ENCODE measurements at places on chromosomes 5 and 9.

DNA sequence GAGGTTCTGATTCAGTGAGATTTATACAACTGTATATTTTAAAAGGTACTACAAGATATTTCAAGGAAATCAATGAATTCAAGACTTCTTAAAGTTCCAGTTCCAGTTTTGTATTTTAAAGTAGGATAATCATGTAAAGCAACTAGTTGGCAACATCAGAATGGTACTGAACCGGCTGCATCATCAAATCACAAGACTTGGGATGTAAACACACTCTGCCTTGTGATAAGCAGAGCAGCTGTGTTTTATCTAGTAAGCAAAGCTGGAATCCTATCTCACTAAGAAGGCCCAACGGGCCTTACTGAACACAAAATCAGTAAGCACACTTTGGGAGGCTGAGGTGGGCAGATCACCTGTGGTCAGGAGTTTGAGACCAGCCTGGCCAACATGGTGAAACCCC is 327.2 kb upstream of the NREP start:
- no peaks in the 10 kb centered on the region for H3K4me1 ChIP-seq
- no peak overlapping the region for H3K27ac ChIP-seq
- DNase-seq, result no peak

DNA sequence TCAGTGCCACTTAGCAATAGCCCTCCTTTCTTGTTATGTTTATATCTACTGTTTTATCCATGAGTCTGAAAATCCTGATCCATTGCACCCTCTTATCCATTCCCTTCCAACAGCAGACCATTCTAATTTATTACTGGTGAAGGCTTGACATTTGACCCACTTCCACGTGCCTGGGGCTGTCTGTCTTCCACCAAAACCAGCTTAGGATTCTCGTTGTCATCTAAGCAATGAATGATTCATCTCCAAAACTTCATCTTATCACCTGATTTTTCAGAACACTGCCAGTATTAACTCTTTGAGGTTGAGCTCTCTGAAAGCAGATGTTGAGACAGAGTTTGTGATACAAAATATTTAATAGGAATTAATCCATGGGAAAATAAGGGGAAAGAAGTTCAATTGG is 277.8 kb upstream of the FBXL7 start:
- no peaks in the 10 kb centered on the region for H3K36me3 ChIP-seq
- H3K27me3 ChIP-seq, result no peaks in the 10 kb centered on the region
- no peaks in the 10 kb centered on the region for H3K4me1 ChIP-seq
- no peak overlapping the region for H3K4me3 ChIP-seq
- H3K27ac ChIP-seq, result no peak overlapping the region
- DNase-seq, result no peak

DNA sequence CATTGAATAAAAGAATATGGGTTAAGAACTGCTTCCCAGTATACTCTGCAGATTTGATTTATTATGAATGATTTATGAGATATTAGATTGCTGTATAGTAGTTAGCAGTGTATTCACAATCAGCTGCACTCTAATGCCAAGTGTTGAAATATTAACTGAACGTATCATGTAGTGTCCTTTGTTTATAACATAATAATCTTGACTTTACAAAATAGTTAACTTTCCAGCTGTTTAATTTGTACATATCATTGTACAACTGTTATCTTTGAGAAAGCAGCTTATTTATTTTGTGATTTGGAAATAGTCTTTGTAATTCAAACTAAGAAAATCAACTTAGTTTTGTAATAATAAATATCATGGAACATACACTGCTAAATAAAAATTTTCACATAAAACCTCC is 219.5 kb downstream of the RANBP17 start:
- no peaks in the 10 kb centered on the region for H3K4me1 ChIP-seq
- no peaks in the 10 kb centered on the region for H3K36me3 ChIP-seq

- peaks cover 14% of the 10 kb centered on the region for H3K36me3 ChIP-seq
- H3K27me3 ChIP-seq, result no peaks in the 10 kb centered on the region
- no peak for DNase-seq
- H3K4me1 ChIP-seq, result peaks cover 3% of the 10 kb centered on the region
- no peak overlapping the region for H3K4me3 ChIP-seq
- H3K27ac ChIP-seq, result no peak overlapping the region
Observed at GRCh38 chr5:61438298-61438970, 106.4 kb downstream of the ZSWIM6 start.

All from activated B cell treated with CpG ODN at 0.5 μM for 24 hours (primary cell).